A549 (cell line): ENCODE measurements at places on chromosomes 5 and 9.

- no peak for DNase-seq
Measured at GRCh38 chr5:168317096-168317520, 25.7 kb downstream of the WWC1 start.

DNA sequence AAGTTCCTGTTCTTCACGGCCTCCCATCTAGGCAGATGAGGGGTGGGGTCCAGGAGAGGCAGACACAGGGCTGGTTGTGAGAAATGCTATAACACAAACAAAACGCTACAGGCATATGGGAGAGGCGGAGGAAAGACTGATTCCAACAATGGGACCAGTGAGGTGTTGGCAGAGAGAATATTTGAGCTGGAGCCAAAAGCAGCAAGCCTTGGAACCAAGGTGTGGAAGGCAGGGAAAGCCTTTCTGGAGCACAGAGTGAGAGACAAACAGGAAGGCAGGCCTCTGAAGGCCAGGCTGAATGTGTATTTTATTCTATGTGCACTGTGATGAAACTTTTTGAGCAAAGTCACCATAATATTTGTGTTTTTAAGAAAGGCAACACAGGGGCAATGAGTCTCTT lies 2.9 kb downstream of the ATPSCKMT start:
- DNase-seq, result no peak

DNA sequence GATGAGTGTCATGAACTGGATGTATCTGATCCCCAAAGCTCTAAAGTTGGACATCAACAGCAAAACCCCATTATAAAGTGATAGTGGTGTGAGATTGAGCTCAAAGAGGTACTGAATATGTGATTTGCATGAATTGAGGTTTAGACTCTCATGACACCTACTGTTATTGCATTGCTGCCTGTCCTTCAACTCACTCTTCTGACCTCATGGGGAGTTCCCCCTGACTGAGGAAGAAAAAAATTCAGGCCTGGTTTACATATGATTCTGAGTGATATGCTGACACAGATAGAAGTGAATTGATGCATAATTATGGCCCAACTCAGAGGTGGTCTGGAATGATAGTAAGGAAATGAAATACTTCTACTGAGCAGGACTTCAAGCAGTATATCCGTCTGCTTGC lies 76.2 kb upstream of the CHD1 start:
- no peak for DNase-seq

DNA sequence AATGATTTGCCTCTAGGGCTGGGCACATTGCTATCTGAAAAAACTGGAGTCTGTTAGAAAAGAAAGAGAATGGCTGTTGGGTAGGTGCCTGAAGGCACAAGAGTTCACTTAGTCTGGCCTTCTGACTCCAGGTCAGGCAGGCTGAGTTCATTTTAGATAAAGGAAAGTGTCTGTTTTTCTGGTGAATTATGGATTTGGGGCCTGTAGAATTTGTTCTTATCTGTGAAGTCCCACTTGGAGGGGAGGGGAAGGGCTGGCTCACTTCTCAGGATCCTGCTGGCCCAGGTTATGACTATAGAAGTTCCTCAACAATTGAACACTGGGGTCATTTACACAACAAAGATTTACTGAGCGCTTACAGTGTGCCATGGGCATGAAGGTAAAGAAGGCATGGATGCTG lies 11.5 kb upstream of the SEPTIN8 start:
- no peak for DNase-seq

- peak; percentile 38 for DNase-seq
Measured at GRCh38 chr9:129549684-129550083, 71.2 kb downstream of the C9orf50 start.

GRCh38 chr5:9919306-9920030 lies 289.3 kb upstream of the TAS2R1 start:
- DNase-seq, result no peak

DNA sequence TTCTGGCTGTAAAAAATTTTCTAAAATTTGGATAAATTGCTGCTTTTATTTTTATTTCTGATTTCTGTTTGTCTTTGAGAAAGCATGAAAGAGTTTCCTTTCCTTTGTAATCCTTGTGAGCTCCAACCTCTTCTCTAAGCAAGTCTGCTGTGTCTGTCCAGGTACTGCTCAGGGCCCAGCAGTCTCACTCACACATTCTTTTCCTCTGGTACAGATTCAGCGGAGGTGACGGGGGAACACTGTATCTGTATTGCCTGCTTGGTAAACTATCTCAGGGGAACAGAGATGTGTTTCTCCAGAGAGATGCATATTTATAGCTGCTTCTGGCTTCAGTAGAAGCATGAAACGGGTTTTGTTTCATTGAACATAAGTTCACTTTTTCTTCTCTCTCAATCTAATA lies 60.5 kb downstream of the NUP214 start:
- no peak for DNase-seq
